ENCODE measurements at places on chromosomes 11 and 22.

DNA sequence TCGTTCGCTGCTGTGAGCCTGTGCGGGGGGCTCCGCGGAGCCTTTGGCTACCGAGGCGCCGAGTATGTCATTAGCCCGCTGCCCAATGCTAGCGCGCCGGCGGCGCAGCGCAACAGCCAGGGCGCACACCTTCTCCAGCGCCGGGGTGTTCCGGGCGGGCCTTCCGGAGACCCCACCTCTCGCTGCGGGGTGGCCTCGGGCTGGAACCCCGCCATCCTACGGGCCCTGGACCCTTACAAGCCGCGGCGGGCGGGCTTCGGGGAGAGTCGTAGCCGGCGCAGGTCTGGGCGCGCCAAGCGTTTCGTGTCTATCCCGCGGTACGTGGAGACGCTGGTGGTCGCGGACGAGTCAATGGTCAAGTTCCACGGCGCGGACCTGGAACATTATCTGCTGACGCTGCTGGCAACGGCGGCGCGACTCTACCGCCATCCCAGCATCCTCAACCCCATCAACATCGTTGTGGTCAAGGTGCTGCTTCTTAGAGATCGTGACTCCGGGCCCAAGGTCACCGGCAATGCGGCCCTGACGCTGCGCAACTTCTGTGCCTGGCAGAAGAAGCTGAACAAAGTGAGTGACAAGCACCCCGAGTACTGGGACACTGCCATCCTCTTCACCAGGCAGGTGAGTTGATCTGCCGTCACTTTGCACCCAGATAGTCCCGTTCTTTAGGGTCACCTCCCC, 1.0 kb downstream of the ADAMTS15 start:
- DNase-seq: no peak

DNA sequence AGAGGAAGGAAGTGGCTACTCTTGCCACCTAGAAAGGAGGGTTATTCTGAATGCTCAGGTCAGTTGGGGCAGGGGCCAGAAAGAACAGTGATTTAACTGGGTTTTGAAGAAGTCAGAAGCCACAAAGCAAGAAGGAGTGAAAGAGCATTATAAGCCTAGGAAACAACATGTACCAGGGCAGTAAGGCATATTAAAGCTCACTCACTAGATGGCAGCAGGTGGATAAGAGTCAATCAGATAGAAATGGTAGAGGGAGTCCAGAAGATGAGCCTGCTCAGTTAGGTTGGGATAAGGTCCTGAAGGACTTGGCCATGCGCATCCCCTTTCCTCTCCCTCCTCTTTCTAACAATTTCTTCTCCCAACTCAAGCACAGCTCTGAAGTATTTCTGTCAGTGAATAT, 22.0 kb upstream of the PATE1 start:
- DNase-seq: no peak

- no peak for DNase-seq
Measured at GRCh38 chr11:21007297-21007696, 337.9 kb downstream of the NELL1 start.

DNA sequence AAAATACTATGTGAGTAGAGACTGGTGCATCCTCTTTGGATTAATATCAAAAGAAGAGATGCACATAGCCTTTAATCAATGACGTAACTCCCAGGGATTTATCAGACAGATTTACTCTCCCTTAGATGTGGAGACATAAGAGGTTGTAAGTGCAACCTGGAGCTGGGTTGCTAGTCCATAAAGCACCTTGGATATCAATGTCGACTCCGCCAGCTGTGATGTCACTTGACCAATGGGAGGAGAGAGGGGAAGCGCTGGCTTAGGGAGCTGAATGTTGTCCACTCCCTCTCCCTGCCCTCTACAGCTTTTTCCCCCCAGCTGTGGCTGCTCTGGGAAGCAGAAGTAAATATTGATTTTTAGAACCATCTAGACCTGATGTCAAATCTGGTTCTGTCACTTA, 28.9 kb upstream of the TMEM86A start:
- no peak for DNase-seq

GRCh38 chr11:23021287-23021863, 161.1 kb upstream of the CCDC179 start:
- DNase-seq: no peak

DNA sequence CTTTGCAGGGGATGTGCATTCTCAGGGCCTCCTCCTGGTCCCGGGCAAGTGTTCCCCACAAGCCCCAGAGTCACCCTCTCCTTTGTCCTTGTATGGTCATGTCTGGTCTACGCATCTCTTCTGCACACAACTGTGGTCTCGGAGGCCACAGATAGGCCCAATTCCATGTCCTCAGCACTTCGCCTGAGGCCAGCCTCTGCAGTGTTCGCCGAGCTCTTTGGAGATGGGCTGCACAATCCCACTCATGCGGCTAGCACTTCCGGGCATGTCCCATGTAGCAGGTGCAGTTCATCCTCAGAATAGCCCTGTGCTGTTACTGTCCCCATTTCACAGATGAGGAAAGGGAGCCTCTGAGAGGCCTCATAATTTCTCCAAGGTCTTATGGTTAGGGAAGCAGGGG, 7.6 kb downstream of the PARVG start:
- DNase-seq: no peak

- DNase-seq: no peak
Measured at GRCh38 chr11:112541140-112542046, 280.7 kb upstream of the PLET1 start.

DNA sequence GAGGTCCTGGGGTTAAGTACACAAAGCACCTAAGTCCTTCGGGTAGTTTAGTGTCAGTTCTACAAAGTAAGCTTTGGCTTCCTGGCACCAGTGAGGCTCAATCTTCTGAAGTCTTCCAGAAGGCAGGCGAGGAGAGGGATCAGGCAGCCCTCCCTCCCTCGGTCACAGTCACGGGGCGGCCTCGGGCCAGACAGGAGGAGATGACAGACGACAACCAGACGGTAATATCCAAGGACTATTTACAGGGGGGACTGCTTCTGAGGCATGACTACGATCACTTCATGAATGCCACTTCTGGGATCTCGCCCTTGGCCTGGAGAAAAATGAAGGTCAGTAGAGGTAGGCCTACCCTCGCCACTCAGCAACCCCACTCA, 383 bp upstream of the TMEM223 start:
- no peak for DNase-seq

DNA sequence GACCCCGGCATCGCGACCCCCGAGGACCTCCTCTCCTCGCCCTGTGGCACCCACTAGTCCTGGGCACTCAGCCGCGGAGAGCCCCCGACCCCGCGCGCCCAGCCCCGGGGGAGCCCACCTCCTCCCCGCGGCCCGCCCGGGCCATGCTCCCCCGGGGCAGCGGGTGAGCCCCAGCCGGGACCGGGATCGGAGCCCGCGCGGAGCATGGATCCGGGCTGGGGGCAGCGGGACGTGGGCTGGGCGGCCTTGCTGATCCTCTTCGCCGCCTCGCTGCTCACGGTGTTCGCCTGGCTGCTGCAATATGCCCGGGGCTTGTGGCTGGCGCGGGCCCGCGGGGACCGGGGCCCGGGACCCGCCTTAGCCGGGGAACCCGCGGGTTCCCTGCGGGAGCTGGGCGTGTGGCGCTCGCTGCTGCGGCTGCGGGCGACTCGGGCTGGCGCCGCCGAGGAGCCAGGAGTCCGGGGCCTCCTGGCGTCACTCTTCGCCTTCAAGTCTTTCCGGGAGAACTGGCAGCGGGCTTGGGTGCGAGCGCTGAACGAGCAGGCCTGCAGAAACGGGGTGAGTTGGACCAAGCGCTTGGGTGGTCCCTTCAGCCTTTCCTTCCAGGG, 498 bp downstream of the C2CD2L start:
- no peak for DNase-seq

- no peak for DNase-seq
Measured at GRCh38 chr11:34346551-34346950, 11.3 kb downstream of the ABTB2 start.

DNA sequence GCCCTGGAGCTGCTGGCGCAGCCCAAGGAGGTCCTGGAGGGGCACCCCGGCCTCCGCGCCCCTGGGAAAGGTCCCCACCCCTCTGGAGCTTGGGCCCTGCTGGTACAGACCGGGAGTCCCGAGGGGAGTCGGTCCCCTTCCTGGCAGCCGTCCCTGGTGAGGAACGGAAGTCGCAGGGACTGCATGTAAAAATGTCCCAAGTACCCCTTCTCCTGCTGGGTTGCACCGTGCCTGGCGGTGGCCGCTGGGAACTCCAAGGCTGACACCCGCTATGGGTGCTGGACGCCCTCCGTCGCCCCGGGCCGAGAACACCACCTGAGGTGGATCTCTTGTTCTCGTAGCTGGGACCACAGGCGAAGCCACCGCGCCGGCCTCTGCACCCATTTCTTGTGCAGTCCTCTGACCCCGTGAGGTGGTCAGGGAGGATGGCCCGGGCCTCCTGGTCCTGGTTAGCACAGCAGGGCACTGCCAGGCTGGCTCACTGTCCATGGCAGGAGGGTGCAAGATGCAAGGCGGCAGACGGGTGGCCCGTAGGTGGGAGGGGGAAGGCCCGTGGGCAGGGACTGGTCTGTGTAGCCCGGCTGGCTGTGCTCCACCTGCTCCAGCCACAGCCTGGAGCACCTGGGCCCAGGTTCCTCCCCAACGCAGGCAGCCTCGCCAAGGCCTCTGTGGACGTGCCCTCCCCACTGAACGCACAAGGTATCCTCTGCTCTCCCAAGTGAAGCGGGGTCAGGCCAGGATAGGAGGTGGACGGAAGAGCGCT, 165.2 kb downstream of the IGLL1 start:
- DNase-seq: no peak

Data from NCI-H2107 (cell line).